ENCODE measurements at places on chromosomes 2 and 18.

GRCh38 chr2:221844212-221845020, 272.3 kb upstream of the EPHA4 start:
- no peak for DNase-seq

GRCh38 chr2:126635281-126635680, 20.7 kb upstream of the GYPC start:
- no peak for DNase-seq

DNA sequence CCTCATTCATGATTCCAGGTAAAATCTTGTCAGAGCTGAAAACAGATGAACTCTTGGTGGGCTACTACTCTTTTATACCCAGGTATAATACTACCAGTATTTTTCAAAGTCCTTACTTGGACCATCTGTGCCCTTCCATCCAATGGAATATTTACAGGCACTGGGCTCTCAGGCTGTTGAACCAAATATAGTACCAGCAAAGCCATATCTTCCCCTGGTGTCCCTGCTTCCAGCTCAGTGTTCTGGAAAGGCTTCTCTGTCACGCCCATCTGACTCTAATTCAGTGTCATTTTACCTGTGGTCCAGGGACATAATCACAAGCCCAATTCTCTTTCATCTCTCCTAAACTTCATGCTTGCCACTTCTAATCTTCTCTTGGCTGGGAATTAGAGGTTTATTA, 119.2 kb upstream of the STK17B start:
- no peak for DNase-seq

GRCh38 chr2:23510471-23510870, 125.5 kb downstream of the KLHL29 start:
- no peak for DNase-seq

- DNase-seq = no peak
Measured at GRCh38 chr2:210655229-210655975, 99.0 kb downstream of the CPS1 start.

GRCh38 chr2:42196403-42197267, 27.5 kb downstream of the EML4 start:
- DNase-seq = peak; percentile 22

DNA sequence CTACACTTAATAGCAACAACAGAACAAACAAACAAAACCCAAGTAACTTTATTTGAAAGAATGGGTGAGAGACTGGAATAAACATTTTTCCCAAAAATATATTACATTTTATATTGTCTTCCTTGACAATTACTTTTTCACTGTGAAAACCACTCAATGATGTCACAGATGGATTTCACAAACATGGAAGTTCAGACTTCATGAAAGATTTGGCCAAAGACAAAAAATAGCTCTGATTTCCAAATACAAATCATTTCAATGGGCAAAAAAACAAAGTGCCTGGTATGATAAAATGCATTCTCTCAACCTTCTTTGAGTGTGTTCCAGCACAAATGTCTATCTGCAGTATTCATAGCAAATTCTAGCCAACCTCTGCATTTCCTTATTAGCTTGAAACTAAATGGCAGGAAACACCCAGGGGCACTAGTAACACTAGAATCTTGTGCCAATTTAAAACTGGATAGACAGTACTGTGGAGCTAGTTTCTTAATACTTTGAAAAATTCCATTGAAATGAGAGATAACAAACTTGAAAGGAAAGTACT, 28.5 kb upstream of the NAPG start:
- DNase-seq = no peak

DNA sequence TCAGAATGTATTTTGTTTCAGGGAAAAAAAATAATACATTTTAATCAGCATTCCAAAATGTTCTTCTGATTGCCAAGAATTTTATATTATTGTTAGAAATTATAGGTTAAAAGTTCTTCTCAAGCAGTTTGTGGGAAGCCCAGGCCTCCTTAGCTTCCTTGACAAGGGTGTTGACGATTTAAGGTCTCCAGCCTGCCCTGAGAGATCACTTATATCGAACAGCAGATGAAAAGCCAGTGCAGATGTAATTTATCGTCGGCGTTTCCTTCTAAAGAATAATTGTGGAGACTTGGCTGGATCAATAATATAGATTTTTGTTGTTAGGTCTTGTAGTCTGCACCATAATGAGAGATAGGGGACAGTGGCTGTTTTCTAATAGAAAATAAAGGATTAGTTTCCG, 280.6 kb downstream of the ZNF407 start:
- DNase-seq = no peak

DNA sequence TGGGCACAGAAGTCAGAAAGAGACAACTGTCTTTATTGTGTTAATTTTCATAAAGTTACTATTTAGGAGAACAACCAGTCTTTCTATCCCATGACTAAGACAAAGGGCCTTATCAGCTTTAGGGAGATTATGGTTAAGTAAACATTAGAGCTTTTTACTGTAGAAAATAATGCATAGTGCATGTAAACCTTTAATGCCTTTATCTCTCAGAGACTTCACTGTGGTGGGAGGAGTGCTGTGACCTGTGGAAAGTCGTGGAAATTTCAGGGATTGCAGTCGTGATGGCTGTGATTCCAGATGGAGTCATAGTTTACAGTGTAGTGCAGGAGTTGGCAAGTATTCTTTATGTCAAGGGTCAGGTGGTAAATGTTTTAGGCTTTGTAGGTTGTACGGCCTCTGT, 15.8 kb downstream of the ZNF236 start:
- no peak for DNase-seq

GRCh38 chr2:193250389-193250788, 1055.7 kb upstream of the TMEFF2 start:
- DNase-seq = no peak

- DNase-seq = no peak
Measured at GRCh38 chr2:224011837-224012236, 27.2 kb downstream of the SERPINE2 start.

GRCh38 chr2:145596416-145596815, 1076.5 kb upstream of the ZEB2 start:
- no peak for DNase-seq

- no peak for DNase-seq
Measured at GRCh38 chr2:189191766-189192165, 12.2 kb upstream of the COL5A2 start.

DNA sequence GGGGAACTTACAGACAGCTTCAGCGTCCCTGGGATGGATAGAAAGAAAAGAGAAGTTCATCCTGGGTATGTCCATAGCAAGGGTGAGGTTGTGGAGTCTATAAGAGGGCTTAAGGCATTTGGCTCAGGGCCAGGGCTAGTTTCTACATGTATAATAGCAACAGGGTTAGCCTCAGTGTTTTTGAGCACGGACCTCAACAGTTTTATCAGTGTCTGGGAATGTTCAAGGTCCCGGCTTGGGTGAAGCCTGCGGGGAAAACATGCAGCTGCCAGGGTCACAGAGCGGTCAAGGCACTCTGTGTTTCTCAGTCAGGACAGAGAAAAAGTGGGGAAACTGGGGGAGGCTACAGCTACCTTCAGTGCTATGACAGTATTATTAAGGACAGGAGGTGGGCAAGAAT, 427.7 kb upstream of the HS6ST1 start:
- no peak for DNase-seq

Measured in activated T-cell treated with anti-CD3 and anti-CD28 coated beads for 1 hour (primary cell).